ENCODE measurements at places on chromosomes 6 and 20.

DNA sequence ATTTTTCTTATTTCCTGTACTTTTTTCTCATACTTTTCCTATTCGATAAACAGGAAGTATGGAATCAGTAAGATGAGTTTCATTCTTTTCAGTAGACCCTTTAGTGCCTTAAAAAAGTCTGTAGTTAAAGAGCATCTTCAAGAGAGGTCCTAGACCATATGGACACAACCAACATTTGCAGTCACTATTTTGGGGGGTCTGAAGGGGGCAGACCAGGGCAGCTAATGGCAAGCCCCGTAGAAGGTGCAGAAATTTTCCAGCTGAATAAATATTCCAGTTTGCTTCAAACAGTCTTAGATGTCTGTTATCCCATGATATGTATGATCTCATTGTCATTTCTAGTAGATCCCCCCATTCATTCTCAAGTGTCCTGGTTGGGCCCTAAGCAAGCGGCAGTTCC lies 52.8 kb downstream of the MAP3K5 start:
- no peak for DNase-seq

GRCh38 chr6:36605560-36606391 lies 11.6 kb downstream of the SRSF3 start:
- no peak for DNase-seq

DNA sequence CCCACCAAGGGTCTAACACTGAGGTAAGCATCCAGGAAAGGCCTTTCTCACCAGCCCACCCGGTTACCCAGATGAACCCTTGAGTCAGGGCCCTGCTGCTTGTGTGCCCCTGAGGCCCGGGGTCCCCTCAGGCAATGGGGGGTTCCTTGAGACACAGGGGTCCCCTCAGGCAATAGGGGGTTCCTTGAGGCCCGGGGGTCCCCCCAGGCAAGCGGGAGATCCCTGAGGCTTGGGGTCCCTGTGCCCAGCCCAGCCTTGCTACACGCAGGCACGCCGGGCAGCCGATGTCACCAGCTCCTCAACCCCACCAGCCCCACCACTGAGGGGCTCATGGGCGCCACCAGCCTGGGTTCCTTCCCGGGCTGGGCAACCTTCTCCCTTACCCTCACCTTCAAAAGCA lies 247.2 kb downstream of the TTLL2 start:
- no peak for DNase-seq

- DNase-seq, result no peak
These were observed 1.7 kb downstream of the LINC00237 start for GRCh38 chr20:21104466-21104761.

- no peak for DNase-seq
These were observed 276.6 kb upstream of the CNR1 start for GRCh38 chr6:88442737-88443136.

DNA sequence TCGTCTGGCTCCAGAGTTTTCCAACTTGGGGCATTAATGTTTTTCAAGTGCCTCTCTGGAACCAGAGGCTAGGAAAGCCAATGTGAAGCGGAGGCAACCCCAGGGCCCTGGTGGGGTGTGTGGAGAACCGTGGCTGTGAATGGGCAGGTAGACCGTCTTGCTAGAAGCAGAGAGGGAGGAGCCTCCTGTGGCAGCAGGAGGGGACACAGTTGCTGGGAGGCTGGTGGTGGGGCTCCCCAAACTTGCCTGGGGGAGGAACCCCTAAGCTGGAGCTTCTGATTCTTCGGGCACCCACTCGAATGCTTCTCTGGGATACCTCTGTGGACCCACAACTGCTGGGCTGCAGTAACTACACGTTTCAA lies 65.3 kb upstream of the APCDD1L start:
- no peak for DNase-seq

GRCh38 chr20:4697189-4697830 lies 24.4 kb upstream of the PRND start:
- no peak for DNase-seq

DNA sequence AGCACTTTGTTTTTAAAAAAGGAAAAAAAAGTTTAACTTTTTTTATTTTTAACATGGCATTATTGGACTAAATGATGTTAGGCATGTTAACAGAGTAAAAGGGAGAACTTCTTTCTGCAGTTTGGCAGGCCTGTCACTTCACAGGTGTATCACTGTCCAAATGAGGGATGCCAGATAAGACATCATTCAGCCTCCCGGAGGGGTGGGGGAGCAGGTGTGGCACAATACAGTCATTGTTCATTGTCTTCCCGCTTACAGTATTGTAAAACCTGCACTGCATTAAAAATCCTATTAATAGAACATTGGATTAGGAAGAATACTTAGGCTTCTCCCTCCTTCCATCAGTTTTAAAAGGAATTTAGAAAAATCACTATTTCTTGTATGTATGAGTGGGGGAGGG lies 80.7 kb downstream of the CARMIL1 start:
- DNase-seq, result no peak

DNA sequence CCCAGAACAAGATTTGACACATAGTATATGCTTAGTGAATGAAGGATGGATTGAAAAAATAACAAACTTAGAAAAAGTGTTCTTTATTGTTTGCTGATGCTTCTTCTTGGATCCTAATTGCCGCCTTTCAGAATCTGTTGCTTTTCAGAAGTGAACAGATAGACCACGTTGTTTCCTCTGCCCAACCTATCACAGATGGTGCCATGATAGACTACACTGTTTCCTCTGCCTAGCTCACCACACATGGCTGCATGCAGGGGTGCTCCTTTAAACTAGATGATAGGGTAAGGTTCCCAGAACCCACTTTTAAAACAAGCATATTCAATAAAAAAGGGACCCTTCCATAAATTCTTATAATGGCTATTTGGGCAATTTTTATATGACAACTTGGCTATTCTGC lies 4.6 kb upstream of the RGS17 start:
- DNase-seq, result no peak

DNA sequence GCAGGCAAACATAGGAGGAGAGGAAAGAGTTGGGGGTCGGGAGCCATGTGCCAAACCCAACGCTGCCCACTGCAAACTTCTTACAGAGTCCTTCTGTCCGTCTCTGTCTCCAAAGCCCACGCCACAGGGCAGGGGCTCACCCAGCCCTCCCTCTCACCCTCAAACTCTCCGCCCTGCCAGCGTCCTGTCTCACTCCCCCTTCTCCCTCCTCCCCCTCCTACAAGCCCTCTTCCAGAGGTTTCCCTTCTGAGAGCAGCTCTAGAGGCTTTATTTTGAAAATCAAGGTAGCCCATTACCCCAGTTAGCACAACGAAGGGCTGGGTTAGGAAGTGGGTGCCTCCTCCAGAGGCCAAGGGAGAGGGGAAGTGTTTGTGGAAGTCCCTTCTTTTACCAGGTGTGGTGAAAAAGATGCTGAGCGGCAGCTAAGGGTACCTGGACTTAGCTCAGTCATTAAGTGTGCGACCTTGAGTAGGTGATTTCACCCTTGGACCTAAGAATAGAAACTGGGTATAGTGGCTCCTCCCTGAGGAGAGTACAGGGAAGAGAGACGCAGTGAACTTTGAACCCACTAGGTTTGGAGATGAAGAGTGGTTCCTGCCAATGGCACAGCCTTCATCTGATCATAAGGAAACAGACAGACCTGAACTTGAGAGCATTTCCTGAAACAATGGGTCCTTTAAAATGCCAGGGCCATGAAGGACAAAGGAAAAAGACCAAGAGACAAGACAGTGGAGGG lies 123.8 kb downstream of the BANF2 start:
- no peak for DNase-seq

DNA sequence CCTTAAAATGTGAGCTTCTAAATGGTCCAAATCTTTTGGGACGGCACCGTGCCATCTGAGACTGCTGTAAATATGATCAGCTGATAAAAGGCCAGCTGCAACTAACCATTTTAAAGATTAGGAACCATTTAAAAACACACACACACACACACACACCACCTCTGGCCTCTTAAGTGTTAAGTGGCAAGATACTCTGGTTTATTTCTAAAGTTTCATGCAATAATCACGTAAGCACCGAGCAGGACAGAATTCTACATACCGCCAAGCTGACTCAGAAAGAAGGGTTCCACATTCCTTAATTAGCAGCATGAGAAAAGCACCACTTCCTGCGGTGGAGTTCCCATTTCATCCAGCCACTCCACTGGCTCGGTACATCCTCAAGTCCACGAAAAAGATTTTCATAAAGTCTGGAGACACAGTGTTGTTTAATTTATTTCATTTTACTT lies 17.8 kb upstream of the ZNF217 start:
- DNase-seq, result peak; percentile 49

DNA sequence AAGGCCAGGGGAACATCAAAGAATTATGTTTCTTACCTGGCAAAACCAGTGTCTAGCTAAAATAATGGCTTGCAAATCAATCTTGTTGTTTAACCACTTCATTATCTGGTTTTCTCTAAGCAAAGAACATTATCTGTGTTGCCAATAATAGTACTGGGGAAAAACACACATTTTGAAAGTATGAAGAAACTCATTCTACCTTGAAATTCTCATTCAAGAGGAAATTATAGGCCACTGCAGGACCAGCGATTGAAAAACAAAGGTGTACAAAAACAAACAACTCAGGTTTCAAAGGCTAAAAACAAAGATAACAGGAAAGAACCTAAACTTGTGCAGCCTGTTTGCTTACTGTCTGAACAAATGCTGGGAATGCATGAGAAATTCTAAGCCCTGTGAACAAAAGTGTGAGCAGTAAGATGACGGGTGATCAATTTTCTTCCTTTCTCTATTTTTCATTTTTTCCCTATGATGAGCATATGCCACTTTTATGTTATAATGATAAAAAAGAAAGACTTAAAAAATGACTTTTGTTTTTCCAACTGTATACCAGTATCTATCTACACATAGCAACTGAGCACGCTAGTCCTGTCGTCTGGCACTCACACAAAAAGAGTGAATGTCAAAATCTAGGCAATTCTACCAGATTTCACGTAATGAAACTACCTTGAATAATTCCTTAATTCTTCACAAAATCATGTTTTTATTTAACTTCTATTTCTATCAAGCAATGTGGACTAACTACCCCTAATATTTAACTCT lies 117.9 kb downstream of the SGK1 start:
- no peak for DNase-seq

GRCh38 chr6:105902401-105903031 lies 183.6 kb upstream of the PRDM1 start:
- DNase-seq, result no peak

DNA sequence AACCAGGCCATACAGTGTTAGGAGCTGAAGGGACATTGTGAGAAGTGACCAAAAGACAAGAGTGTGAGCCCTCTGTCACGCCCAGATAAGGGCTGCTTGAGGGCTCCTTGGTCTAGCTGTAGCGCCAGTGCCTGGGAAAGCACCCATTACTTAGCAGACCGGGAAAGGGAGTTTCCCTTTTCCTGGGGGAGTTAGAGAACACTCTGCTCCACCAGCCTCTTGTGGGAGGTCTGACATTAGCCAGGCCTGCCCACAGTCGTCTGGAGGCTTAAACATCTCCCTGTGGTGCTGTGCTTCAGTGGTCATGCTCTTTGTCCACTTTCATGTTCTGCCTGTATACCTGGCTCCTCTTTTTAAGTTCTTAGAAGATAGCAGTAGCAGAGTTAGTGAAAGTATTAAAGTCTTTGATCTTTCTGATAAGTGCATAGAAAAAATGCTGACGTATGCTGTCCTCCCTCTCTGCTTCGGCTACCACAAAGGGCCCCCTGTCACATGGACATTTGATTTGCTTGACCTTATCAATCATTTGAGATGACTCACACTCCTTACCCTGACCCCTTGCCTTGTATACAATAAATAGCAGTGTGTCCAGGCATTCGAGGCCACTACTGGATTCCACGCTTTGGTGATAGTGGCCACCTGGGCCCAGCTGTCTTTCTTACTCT lies 201.5 kb upstream of the ECI2 start:
- DNase-seq, result no peak

DNA sequence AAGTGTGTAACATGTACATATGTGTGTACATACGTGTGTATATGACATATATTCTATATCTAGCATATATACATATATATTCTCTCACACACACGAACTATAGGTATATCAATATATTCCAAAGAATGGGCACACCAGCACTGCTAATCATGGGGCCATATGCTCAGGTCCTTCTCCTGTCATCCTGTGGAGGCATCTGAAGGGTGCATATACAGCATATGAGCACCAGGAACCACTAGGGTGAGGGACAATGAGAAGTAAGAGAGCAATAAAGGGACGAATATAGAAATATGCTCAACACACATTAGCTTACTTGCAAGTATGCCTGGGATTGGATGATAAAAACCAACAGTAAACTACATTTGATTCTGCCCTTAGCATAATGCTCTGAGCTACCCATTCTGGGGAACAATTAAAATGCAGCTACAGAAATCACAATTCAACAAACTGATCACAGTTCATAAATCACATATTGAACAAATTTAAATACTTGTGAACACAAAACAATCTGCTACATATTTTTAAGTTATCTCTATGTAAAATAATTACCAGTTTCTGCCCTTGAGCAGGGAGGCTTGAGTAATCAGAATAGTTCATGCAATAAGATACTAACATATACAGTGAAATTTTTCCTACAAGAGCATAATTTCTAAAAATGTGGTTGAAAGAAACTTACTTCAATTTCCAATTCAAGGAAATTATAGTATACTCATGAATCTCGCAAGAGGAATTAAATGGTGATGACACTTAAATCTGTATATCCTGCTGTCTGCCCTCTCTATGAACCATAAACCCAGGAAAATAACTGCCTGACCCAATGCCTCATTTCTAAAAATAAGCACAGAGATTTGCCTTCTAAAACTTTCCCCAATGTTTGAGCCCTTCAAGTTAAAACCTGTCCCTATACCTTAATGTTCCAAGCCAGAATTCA lies 272.2 kb upstream of the THEMIS start:
- no peak for DNase-seq

GRCh38 chr20:43721097-43721428 lies 5.7 kb downstream of the GTSF1L start:
- no peak for DNase-seq

- no peak for DNase-seq
These were observed 461 bp upstream of the HNF4A start for GRCh38 chr20:44354979-44355497.

- DNase-seq, result no peak
These were observed 9.2 kb upstream of the PLEKHG1 start for GRCh38 chr6:150590446-150590845.

DNA sequence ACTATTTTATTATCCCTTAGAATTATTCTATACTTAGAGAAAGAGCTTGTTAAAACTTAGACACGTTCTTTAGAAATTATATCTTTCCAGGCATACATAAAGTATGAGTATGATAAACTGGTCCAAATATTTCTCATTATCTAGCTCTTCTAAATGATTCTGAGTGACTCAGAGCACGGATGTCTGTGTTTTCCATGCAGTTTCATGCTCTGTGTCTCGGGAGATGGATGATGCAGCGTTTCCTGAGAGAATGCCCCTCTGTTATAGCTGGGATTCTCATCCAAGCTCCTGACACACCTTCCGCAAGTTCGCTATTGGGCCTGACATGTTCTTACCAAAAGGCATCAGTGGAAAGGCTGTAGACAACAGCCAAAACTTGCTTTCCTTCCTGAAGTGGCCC lies 19.3 kb downstream of the SIRT5 start:
- DNase-seq, result no peak

DNA sequence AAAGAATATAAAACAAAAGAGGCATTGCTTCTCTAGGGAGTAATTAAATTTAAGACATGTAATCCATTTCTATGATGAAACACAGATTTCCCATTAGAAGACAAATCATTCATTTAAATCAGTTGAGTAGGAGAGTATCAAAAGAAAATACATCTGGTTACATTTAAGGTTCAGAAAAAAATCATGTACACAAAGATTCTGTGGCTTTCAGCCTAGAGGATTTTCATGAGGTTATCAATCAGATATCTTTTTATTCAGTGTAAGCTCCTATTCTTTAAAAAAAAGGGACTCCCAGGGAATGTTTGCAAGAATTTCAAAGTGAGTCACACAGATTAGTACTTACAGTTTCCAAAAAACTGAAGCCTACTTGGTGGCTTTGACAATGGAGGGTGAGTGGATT lies 24.9 kb downstream of the COL21A1 start:
- no peak for DNase-seq
